Activated CD8-positive, alpha-beta memory T cell treated with anti-CD3 and anti-CD28 coated beads for 36 hours (primary cell): ENCODE measurements at places on chromosomes 5 and 9. TPM values are rescaled to one million over a fixed set of nuclear protein-coding genes. Genes with fewer than 3 reads are reported as not detected.

Gene NIPSNAP3A
- total RNA-seq = 10.4 TPM

Gene OR1Q1
- not detected for total RNA-seq

Gene ADAMTS2
- total RNA-seq = not detected

Gene FCN1
- not detected for total RNA-seq
